HFF-Myc (cell line): ENCODE measurements at places on chromosomes 5 and 9.

- DNase-seq = no peak
Observed at GRCh38 chr5:142324136-142324870, 518 bp downstream of the SPRY4 start.

DNA sequence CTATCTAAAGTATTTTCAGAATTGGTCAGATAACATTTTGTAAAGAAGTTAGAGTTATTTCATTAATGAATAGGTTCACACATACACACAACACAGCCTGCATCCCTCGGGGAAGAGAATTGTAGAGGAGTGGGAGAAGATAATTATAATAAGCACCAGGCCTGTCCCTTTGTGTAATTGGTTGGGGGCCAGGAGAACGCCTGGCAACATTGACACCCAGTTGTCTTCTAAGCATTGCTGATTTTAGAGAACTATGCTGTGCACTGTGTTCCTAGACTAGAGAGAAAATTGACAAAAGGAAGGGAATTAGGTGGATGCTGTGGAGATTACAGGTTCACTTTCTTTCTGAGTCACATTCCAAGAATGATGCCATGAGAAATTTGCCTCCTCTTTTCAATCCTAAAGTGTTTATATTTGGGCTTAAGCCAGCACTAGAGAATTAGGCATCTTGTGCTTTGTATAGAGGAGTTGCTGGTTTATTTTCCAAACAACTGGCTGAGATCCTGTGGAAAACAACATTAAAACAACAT, 247.6 kb downstream of the COX7C start:
- DNase-seq = peak; percentile 20

- DNase-seq = no peak
Observed at GRCh38 chr9:27427272-27427643, 96.8 kb upstream of the IFNK start.

GRCh38 chr9:111891910-111892499, 4.6 kb upstream of the UGCG start:
- DNase-seq = no peak

- no peak for DNase-seq
Observed at GRCh38 chr5:8005416-8005815, 136.5 kb downstream of the MTRR start.

DNA sequence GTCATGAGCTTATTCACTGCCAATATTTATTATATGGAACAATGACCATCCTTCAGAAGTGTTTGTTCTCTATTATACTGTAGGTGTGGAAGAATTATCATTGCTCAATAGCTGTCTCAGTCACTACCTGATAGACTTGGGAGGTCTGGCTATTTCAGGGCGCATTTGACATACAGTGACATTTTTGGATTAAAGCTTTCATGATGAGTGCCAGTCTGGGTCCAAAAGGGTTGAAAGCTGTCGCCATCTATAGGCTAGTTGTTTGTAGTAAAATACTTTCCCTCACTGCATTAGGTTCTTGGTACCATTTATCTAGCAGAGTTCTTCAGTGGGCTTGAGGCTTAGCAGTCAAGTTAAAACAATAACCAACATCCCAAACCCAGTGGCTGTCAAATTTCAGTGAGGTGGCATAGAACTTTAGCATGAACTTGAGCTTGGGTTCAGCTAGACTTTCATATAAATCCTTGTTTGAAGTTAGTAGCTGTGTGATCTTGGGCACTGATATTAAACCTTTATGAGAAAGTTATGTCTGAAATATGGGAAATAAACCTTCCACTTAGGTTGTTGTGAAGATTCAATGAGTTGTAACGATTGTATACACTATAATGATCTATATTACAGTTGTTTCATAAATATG, 110.5 kb upstream of the CDKN2B start:
- no peak for DNase-seq

GRCh38 chr5:67414712-67415111, 218.1 kb upstream of the CD180 start:
- no peak for DNase-seq

DNA sequence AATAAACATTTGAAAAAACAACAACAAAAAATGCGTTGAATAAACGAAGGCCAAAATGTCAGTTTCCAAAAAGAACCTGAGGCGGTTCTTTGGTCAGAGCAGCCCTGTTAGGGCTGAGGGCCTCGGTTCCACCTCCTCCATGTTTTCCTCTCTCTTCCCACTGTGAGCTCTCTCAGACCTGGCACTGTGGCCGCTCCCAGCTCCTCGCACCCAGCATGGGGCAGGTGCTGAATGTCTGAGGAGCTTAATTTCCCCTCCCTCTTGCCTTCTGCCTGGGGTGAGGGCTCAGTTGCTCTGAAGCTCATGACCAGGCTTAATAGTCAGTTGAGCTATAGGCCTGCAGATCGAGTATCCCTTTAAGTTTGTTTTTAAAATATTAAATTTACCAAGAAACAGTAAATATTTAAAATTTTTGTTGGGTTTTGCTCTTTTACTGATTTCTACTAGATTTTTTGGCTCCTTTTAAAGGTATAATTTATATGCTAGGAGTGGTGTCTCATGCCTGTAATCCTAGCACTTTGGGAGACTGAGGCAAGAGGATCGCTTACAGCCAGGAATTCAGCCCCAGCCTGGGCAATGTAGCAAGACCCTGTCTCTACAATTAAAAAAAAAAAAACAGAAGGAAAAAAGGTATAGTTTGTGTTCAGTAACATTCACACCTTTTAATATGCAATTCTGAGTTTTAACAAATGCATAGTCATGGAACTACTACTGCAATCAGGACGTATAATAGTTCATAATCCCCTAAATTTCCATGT, 28.1 kb downstream of the DAPK1 start:
- no peak for DNase-seq

GRCh38 chr5:172597755-172598155, 43.3 kb upstream of the NEURL1B start:
- no peak for DNase-seq

DNA sequence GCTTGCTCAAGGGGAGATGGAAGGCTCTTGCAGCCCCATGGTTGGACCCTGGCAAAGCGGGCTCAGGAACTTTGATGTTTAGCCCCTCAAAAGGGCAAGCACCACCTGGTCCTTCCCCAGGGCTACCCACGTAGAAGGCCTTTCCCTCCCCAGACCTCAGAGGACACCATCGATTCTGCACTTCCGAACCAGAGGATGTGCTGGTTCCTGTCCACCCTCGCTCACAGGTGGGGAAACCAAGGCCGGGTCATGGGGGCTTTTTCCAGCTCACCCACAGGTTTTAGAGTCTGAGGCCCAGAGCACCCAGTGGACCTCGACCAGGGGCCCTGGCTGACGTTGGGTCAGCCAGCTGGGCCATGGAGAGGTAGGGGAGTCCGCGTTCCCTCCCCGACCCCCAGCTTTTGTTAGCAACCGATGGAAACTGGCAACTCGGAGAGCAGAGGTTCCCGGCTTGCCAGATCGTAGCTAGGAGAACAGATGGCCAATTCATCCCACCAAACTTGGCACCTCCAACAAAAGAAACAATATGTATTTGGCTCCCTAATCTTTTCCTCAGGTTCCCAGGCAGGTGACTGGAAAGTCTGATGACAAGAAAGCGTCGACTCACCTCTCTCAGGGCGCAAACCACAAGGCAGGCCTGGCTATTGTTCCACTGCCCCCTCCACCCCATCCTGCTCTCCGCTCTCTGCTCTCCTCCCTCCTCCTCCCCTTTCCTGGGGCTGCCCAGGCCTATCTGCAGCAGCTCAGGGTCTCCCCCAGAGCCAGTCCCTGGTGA, 167.6 kb upstream of the SMIM23 start:
- DNase-seq = no peak

DNA sequence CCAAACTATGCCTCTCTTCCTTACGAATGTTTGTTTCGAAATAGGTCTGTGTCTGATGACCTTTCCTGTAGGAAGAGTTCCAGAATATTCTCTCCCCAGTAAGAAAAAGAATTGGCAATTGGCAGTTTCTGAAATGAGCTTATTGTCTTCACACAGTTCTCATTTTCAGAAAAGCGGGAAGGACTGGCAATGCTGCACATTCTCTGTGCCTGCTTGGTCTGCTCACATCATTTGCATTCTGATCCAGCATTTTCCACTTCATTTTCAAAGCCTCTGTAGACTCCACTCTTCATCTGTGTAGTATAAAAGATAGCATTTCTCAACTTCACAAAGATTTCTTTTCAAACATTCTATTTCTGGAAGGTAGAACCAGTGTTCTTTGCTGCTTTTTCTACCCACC, 120.6 kb upstream of the CCDC112 start:
- DNase-seq = no peak

- DNase-seq = no peak
Observed at GRCh38 chr5:74334062-74334761, 306.3 kb downstream of the ENC1 start.

DNA sequence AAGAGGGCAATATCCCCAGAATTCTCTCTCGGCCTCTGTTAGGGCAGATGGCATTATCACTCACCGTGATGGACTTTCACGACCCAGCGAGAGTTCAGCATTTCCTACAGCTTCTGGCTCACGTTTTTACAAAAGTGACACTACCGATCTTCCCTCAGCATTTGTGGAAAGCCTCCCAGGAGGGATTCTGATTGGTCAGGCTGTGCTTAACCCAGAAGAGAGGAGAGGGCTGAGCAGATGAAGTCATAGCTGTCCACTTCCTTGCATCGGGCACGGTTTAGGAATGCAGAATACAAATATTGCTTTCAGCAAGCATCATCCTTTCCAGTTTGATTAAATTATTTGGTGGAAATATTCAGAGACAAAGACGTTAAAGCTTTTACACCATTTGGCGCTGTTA, 277.4 kb upstream of the MSX2 start:
- no peak for DNase-seq

DNA sequence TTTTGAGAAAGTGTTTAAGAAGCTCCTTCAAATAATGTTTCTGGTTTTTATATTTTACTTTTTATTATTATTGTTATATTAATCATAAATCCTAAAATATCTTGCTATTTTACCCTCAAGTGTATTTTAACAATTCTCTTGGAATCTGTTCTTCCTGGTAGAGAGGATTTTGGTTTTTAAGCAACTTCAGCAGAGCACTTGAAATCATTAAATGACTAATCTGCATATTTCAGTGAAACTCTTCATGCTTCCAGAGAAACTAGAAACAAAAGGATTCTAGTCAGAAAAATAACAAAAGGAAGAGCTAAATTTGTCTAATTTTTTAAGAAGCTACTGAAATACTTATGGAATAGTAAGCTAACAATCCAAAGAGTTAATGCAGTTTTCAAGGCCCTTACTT, 1057.3 kb downstream of the TLE1 start:
- DNase-seq = no peak

- DNase-seq = no peak
Observed at GRCh38 chr5:32628049-32628844, 42.9 kb downstream of the SUB1 start.

DNA sequence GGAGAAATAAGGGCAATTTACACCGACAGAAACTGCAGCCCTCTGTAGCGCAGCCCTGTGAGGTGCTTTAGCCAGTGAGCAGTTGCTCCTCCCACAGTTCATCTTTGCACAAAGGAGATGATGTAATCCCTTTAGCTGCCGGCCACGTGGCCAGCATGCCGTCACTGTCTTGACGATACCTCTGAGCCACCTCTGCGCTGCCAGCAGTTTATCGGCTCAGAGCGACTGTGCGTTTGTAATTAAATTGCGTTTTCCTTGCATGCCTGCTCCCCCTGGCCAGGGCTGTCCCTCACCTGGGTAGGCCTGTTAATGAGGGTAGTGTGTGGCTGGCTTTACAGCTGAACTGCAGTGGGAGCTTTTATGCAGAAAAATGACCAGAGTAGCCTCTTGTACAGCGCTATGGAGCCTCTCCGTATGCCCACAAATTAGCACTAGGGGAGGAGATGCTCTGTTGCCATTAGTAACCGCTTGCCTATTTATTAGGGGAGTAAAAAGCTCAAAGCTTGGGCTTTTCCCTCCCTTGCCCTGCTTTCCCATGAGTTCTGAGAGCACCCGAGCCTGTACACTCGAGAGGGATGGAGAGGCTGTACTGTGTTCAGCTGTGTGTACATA, 107.0 kb downstream of the TRIO start:
- DNase-seq = peak; percentile 48

GRCh38 chr9:134680393-134681060, 38.9 kb downstream of the COL5A1 start:
- no peak for DNase-seq

DNA sequence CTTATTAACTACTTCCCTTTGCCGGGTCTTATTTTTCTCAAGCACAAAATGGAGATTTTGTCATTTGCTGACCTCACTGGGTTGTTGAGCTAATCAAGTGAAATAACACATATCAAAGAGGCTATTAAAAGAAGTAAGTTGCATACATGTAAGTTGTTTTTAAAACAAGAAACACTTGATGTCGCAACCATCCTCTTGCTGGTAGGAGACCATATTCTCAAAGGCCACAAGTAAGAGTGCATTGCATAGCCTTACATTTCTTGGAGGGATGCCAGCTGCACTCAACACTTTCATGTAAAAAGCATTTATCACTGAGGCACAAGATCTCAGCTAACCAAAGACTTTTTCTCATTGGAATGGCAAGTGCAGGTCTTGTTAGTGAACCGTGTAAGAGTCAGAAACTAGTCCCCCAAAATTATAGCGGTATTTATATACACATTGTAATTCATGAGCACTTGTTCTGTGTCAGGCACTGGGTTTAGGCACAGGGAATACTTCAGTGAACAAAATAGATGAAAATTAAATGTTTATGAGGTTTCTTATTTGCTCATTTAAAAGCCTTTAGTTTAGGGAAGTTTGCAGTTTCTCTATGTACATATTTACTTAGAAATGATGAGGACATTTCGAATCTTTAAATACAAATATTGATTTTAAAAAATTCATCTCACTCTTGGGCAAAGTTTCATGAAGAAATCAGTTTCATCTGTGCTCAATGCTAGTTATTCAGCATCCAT, 72.0 kb downstream of the ZFAND5 start:
- no peak for DNase-seq

DNA sequence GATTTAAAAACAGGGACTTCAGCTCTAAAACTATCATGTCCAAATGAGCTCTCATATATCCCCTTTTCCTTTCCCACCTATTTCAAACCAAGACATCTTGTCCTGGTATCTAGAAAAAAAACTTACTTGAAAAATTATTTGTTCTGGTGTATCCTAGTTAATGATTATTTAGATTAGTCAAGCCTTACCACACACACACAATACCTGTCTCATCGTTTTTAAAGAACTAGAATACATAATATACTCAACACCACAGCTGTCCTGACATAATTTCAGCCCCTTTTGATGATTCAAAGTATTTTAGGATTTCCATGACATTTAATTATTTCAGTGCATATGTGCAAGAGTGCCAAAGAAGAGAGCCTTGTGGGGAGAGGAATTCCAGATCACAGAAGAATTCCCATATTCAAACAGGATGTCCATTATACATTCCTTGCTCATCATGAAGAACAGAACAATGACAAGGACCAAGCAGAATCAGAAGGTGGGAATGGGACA, 233.7 kb downstream of the SMARCA2 start:
- no peak for DNase-seq

- no peak for DNase-seq
Observed at GRCh38 chr9:109214414-109214813, 47.4 kb upstream of the FRRS1L start.

GRCh38 chr5:157342822-157343402, 77.0 kb downstream of the CYFIP2 start:
- no peak for DNase-seq

GRCh38 chr9:14520341-14520740, 172.9 kb downstream of the ZDHHC21 start:
- no peak for DNase-seq
